Thymus (tissue), 14 donors: ENCODE measurements at places on chromosomes 11 and 22. TPM values are rescaled to one million over a fixed set of nuclear protein-coding genes. Genes with fewer than 3 reads are reported as not detected.

TPP1 gene
- total RNA-seq, result 14.5 TPM

KIAA1671 gene
- total RNA-seq, result 4.1 TPM

FAM83F gene
- 2.4 TPM for total RNA-seq

CREB3L1 gene
- total RNA-seq, result 1.3 TPM

APOBEC3H gene
- 1.6 TPM for total RNA-seq

GRAP2 gene
- total RNA-seq, result 193 TPM

ZNHIT2 gene
- 10.1 TPM for total RNA-seq

APOA4 gene
- total RNA-seq, result 1.7 TPM

UPB1 gene
- 3.5 TPM for total RNA-seq

HBE1 gene
- total RNA-seq, result 5.5 TPM

DRD4 gene
- 0.09 TPM for total RNA-seq

CYP2D6 gene
- total RNA-seq, result 0.42 TPM

GAL3ST1 gene
- total RNA-seq, result 0.09 TPM

VSIG10L2 gene
- 0.09 TPM for total RNA-seq

OR8G5 gene
- 0.05 TPM for total RNA-seq

VPREB1 gene
- 2.5 TPM for total RNA-seq

SNX32 gene
- 0.38 TPM for total RNA-seq

ZC3H12C gene
- 3.0 TPM for total RNA-seq

OR52H1 gene
- total RNA-seq, result 0.05 TPM

CCDC15 gene
- total RNA-seq, result 7.0 TPM

TMPRSS5 gene
- total RNA-seq, result 0.28 TPM

CPT1A gene
- total RNA-seq, result 7.1 TPM

OR10A2 gene
- not detected for total RNA-seq

MS4A7 gene
- total RNA-seq, result 13.4 TPM

PDGFB gene
- total RNA-seq, result 1.6 TPM

SUN2 gene
- total RNA-seq, result 61.5 TPM

BCR gene
- 17.9 TPM for total RNA-seq

TNKS1BP1 gene
- 22.8 TPM for total RNA-seq

JAML gene
- 58.8 TPM for total RNA-seq

RFPL1 gene
- total RNA-seq, result 0.05 TPM

KDELR3 gene
- total RNA-seq, result 2.3 TPM

TRIOBP gene
- 19.5 TPM for total RNA-seq

MRGPRX3 gene
- total RNA-seq, result not detected

KCNA4 gene
- total RNA-seq, result 0.09 TPM

SLC22A9 gene
- total RNA-seq, result not detected

EEF1G gene
- total RNA-seq, result 1,700 TPM

MS4A12 gene
- 0.05 TPM for total RNA-seq

SYT7 gene
- 0.14 TPM for total RNA-seq

KREMEN1 gene
- total RNA-seq, result 10.7 TPM

FGF4 gene
- 0.09 TPM for total RNA-seq

FBLN1 gene
- 9.3 TPM for total RNA-seq

KCNJ4 gene
- total RNA-seq, result 0.66 TPM
